CD4-positive, alpha-beta memory T cell (primary cell): ENCODE measurements at places on chromosomes 2 and 18. TPM values are rescaled to one million over a fixed set of nuclear protein-coding genes. Genes with fewer than 3 reads are reported as not detected.

- no peak overlapping the region for H3K27ac ChIP-seq
- H3K27me3 ChIP-seq = no peaks in the 10 kb centered on the region
- no peak for DNase-seq
- H3K4me1 ChIP-seq = no peaks in the 10 kb centered on the region
Observed at GRCh38 chr2:227349989-227350612, 25.1 kb downstream of the MFF start.

- no peak overlapping the region for H3K27ac ChIP-seq
- H3K4me1 ChIP-seq = no peaks in the 10 kb centered on the region
- H3K4me3 ChIP-seq = no peak overlapping the region
- DNase-seq = no peak
- H3K36me3 ChIP-seq = no peaks in the 10 kb centered on the region
Observed at GRCh38 chr18:8389391-8390340, 219.6 kb upstream of the RAB12 start.

- no peak within 1 kb of the TSS for H3K27ac ChIP-seq
- H3K36me3 ChIP-seq = no peaks in the 10 kb centered on the region
- no peaks in the 10 kb centered on the region for H3K4me1 ChIP-seq
- no peak within 1 kb of the TSS for H3K4me3 ChIP-seq
- DNase-seq = no peak
Observed at GRCh38 chr2:164954954-164955701, at the start of gene SLC38A11. TSS of gene SLC38A11 (minus strand) at chr2:164955525. CDS start at chr2:164955247, 278 bp downstream.

- H3K27ac ChIP-seq = no peak overlapping the region
- H3K4me3 ChIP-seq = no peak overlapping the region
- DNase-seq = no peak
Observed at GRCh38 chr2:6993936-6994335, 76.7 kb downstream of the RNF144A start.

DNA sequence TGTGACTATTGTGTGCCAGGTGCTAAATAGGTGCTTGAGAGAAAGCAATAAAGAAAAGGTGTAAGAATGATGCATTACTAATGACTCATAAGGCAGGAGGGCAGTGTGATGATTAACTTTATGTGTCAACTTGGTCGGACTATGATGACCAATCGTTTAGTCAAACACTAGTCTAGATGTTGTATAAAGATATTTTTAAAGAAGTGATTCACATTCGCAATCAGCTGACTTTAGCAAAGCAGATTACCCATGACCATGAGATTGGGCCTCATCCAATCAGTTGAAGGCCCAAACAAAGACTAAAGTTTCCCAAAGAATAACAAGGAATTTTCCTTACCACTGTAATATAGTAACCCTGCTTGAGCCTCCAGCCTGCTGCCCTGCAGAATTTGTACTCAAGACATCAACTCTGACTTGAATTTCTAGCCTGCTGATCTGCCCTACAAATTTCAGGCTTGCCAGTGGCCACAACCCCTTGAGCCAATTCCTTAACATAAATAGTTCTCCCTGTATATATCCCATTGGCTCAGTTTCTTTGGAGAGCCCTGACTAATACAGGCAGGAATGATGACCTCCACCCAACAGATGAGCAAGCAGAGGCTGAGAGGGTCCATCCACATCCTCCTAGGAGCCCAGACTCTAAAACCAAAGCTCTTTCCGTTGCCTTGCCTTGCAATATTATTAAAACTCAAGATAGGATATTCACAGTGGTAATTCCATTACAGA is 132.6 kb downstream of the ACTR3 start:
- no peaks in the 10 kb centered on the region for H3K36me3 ChIP-seq
- H3K27me3 ChIP-seq = no peaks in the 10 kb centered on the region
- DNase-seq = no peak
- H3K4me3 ChIP-seq = no peak overlapping the region
- H3K27ac ChIP-seq = no peak overlapping the region
- no peaks in the 10 kb centered on the region for H3K4me1 ChIP-seq

Gene SANBR
- 2.4 TPM for polyA plus RNA-seq

Gene OTOS
- polyA plus RNA-seq = not detected
